Midbrain (tissue), 1 donor: ENCODE measurements at places on chromosomes 3 and 15.

DNA sequence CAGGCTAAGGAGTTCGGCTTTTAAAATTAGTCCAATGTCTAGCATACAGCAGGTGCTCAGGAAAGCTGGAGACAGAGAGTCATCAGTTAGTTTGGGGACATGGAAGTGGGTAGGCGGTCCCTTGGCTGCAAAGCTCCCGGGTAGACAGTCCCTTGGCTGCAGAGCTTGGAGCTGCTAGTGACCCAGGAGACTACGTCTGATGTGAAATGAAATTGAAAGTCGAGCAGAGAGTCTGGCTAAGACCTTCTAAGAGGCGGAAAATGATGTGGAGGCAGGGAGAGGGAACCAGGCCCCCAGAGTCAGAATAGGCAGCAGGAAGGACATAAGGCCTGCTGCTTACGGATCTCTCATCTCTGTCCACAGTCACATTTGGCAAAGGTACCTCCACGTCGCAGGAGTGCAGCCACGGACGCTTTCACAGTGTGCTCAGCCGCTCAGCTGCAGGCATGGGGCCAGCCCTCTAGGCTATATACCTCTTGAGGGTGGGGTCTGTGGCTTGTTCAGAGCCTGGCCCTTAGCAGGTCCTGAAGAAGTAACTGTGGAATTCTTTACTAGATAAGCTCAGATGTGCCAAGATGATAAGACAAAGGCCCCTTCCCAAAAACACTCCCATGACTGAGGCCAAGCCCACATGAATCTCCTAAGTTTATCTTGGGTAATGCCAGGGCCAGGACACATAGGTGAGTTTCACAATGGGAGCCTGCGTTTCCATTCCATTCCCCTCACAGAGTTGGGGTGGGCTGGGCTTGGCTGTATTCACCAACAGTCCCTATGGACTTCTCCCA lies 131.7 kb downstream of the XXYLT1 start:
- no peak for DNase-seq

GRCh38 chr3:194003114-194004057 lies 132.6 kb upstream of the HES1 start:
- DNase-seq, result peak; percentile 20

DNA sequence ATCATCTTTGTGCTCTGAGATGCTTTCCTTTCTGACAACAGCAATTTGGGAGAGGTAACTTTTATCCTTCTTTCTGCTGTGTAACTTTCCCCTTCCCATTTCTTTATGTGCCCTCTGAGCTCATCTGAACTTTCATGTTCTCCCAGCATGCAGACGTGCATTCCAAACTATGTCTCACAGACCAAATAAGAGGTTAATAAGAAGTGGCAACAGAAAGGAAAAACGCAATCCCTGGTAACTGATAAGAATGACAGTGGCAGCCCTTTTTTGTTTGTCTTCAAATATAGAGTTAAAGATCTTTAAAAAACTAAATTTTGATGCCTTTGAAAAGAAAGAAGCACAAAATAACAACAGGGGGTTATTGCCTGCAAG lies 533.4 kb downstream of the FOXP1 start:
- no peak for DNase-seq

DNA sequence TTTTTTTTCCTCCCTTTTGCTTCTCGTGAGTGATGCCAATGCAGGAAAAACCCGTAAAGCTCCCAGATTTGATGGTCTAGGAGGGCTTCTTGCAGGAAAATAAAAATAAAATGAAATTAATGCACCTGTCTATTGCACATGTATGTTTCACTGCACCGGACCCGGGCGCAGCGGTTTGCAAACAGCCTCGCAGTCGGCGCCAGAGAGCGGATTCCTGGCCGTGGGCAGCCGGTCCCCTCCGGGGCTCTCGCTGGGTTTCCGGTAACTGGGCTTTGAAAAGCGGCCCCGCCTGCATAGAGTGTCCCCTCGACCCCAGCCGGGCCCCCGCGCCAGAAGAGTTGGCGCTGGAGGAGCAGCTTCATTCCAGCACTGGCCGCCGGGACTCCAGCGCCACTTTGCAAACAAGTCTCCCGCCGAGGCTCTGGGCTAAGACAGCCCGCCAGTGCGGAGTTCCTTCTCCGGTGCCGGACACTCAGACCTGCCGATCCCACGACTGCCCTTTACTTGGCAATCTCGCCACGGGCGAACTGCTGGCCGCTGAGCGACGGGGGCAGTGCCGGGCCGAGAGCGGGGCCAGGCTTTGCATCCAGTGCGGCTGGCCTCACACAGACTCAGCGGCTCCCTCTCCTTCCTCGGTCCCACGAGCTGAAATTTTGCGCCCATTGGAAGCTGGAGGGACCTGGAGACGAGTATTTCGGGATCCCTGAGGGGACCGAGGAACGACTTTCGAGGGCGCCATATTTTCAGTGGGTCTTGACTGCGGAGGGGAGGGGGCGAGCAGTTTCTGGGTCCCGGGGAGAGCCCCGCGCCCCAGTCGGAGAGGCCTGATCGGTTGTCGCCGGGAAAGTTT lies 225.9 kb upstream of the C2CD4B start:
- peak; percentile 57 for DNase-seq

DNA sequence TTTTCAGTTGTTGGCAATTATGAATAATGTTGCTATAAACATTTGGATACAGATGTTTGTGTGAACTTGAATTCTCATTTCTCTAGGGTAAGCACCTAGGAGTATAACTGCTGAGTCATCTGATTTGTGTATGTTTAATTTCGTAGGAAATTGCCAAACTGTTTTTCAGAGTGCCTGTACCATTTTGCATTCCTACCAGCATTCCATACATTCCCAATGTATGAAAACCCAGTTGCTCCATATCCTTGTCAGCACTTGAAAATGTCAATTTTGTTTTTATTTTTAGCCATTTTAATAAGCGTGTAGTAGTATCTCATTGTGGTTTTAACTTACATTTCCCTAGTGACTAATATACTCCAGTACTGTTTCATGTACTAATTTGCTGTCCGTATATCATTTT lies 98.5 kb upstream of the TSC22D2 start:
- no peak for DNase-seq

DNA sequence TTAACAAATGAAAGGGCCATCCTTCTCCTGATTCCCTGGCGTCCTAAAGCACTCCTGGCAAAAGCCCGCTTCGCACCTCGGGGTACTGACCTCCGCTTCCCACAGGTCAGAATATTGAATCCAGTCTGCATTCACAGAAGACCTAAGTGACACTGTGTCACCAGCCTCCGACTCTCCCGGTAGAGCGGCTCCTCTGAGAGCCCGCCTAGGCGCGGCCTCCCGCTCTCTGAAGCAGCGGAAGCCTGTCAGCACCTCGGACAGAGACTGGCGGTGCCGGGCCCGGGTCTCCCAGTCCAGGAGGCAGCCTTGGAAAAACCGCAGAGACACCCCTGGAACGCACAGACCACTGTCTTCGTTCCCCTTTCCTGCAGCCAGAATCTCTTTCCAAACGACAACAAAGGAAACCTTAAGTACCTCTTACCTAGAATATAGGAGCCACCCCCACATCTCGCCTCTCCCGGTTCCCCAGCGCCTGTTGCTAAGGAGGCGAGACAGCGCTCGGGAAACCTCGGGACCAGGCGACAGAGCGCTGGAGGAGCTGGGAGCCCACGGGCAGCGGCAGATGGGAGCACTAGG lies 1.2 kb downstream of the GABRB3 start:
- DNase-seq, result peak; percentile 13

- no peak for DNase-seq
Measured at GRCh38 chr3:47017504-47018268, 38.2 kb downstream of the NBEAL2 start.

DNA sequence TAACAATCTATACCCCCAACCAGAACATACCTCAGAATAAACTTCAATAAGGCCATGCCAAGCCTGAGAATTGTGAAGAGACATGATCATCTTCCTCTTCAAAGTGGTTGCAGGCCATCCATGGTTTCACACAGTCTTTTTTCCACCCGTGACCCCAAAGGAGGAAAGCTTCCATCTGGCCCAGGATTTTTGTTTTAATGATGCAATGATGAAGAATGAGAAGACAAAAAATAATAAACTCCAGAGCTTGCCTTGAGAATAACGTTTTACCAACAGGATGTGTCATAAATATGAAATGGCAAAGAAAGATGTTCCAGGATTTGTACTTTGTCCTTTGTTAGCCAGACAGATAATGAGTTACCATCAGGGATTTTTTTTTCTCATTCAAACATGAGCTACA lies 201.9 kb downstream of the WNT5A start:
- no peak for DNase-seq

DNA sequence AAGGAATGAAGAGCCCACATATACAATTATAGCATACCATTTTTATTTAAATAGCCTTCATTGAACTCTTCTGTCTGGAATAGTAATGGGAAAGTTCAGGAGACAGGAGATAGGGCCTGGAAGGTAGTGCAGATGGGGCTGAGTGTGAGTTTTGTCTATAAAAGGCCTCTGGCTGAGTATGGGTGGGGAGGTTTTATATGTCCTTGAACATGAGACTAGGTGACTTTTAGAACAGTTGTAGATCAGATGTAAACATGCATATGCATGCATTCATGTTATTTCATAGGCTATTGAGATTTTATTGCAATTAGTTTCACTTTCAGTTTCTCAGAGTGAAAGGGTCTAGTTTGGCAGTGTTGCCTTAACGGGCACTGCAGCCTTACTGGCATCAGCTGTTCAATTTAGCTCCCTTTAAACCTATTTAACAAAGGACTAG lies 27.1 kb downstream of the CGGBP1 start:
- DNase-seq, result peak; percentile 47
